ENCODE measurements at places on chromosomes 16 and 17.

DNA sequence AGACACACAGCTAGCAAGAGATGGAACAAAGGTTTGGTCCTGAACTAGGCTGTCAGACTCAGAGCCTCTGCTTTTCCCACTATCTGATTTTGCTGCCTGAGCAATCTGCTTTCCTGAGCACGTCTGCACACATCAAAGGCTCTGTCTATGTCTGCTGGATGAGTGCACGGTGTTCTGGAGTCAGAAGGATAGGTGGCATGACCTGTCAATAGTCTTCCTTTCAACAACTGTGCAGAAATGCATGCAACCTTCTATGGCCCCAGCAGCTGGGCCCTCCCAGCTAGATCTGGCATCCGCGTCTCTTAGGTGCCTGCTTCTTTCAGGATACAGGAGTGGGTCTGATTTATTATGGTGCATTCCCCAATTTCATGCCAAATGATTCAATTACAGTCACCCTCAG is 138.3 kb downstream of the UTP18 start:
- no peak for DNase-seq

DNA sequence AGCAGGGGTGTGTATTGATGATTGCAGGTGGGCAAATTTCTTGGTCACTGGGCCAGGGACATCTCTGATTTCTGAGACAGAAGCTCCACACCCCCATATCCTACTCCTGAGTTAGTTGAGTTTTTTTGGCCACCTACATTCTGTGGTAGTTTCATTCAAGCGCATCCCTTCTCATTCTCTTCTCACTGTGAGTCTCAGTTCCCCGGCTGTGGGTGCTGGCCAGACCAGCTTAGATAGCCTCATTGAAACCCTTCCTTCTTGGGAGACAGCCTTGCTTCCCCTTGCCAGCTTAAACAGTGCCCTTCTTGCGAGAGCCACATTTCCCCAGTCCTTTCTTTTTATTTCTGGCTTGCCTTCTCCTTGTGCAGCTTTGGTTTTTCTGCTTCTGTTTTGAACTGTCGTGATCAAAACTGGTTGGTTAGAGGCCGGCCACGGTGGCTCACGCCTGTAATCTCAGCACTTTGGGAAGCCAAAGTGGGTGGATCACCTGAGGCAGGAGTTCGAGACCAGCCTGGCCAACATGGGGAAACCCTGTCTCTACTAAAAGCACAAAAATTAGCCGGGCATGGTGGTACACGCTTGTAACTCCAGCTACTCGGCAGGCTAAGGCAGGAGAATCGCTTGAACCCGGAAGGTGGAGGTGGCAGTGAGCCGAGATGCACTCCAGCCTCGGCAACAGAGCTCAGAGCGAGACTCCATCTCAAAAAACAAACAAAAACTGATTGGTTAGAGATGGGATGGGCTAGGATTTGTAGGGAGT is 2.8 kb downstream of the GPT2 start:
- DNase-seq: no peak

DNA sequence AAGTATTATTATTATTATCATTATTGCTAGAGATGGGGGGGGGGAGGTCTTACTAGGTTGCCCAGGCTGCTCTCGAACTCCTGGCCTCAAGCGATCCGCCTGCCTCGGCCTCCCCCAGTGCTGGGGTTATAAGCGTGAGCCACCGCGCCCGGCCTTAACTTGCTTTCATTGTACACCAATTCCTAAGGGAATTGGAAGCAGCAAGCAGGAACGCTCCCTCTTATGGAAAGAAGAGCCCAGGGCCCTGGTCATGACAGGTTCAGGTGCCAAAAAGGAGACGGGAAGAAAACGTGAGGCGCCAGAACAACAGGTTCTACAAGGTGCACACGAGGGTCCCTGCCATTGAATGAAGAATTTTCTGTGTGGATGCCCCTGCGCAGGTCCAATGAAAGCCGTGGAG is 540 bp upstream of the RPL38 start:
- DNase-seq: no peak

- no peak for DNase-seq
Measured at GRCh38 chr16:1794221-1794871, 841 bp upstream of the IGFALS start.

DNA sequence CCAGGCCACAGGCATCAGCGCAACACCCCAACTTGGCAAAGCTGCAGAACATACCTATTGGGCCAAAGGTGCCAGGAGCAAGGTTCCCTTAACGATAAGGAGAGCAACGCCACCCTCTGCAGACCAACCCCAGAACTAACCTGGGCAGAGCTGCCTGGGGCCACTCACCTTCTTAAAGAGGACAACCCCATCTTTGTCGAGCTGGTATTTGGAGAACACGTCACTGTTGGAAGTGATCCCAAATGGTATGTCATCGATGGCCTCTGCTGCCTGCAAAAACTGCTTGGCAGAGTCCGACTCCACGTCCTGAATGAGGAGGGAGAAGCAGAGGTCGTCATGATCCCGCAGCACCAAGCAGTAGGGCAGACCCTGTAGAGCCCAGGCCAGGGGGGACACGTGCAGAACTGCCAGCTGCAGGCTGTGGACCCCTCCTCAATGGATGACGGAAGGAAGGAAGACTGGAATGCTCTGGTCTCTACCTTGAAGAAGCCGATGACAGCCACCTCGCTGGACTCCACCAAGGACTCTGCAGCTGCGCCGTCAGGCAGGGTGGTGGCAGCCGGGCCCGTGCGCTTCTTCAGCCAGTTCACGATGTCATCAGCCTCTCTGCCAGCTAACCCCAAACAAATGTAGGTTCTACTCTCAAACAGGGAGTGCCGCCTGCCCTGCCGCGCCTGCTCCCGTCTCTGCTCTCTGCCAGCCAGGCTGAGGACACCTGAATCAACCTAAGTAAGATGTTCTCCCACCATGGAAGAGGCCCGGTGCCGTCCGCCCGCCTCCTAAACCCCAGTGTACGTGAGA is 5.2 kb downstream of the P4HB start:
- peak; percentile 40 for DNase-seq

DNA sequence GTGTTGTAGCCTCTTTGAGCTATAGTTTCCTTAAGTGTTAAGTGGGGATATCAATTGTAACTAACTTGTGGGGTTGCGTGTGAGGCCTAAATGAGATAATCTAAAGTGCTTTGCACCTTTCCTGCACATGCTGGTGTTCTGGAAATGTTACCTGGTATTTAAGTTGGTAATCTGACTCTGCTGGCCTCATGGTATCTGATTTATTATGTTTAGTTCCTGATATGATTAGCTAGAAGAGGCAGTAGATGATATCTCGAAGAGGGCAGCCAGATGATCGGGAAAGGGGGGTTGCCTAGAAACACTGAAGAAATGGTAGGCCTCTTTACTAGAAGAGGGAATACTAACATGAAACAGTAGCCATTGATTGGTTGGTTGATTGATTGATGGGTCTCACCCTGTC is 65.4 kb upstream of the CLEC18A start:
- DNase-seq: no peak

- DNase-seq: no peak
Measured at GRCh38 chr17:3033248-3033640, 30.2 kb downstream of the OR1D5 start.

DNA sequence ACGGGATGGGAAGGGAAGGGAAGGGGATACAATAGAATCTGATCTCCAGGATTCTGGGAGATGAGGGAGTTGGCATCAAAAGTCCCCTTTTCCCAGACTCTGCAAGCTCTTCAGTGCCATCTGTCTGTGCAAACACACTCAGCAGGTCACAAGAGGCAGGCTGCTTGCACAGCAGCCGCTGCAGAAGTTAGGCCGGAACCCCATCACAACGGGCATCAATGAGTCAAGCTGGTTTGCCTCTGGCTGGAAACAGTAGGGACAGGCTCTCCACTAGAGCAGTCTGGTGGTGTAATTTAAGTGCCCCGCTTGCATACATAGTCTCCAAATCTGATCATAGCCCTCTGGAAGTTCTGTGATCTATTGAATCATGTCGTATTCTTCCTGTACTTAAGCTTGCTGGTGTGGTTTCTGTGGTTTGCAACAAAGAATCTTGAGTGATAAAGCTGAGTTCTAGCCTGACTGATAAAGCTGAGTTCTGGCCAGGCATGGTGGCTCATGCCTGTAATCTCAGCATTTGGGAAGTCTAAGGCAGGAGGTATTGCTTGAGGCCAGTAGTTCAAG is 33.7 kb upstream of the KDM8 start:
- DNase-seq: no peak

DNA sequence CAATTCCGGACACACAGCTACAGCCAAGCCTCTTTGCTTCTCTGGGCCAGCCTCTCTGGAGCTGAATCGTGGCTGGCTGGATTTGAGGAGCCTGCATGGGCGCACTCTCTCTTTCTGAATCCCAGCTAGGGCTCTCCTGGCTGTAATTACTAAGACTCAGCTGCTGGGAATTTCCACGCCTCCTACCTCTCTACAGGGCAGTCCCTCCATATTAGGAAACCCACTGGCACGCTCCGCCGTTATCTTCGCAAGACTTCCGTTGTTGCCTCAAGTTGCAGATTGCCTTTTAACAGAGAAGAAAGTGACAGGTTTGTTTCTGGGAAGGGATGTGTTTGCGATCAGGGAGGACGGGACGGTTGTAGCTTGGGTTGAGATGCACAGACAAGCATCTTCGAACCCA is 188.4 kb upstream of the NLRP1 start:
- no peak for DNase-seq

- no peak for DNase-seq
Measured at GRCh38 chr16:1876468-1876867, 4.5 kb upstream of the MEIOB start.

DNA sequence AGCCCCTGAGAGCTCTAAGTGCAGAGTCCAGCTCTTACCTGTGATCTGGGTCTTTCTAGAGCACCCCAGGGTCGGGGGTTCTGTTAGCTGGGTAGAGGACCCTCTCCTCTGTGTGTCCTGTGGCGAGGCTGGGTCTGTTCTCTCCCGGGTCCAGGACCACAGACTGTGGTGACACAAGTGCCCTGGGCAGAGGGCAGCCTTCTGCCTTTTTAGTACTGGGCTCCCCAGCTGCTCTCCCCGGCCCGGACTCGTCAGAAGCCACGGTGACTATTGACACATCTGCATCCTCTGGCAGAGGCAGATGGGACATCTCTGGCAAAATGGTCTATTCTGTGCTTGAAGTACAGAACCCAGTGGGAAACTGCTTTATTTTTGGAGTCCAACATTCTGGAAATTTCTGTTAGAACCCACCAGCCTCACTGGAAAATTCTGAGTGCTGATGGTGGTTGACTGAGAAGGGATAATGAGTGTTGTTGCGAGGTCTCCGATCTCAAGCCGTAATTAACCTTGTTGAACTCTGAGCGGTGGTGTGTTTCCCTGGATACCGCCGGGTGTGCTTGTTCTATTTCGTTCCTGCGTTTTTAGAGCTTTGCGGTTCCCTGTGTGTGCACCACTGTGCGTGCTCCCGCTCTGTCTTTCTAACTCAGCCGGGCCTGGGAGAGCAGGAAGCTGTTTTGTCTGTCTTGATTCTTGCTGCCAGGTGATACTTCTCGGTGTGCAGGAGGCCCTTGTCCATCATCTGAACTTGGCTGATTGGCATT is 26.0 kb upstream of the NUDT16L1 start:
- DNase-seq: no peak

DNA sequence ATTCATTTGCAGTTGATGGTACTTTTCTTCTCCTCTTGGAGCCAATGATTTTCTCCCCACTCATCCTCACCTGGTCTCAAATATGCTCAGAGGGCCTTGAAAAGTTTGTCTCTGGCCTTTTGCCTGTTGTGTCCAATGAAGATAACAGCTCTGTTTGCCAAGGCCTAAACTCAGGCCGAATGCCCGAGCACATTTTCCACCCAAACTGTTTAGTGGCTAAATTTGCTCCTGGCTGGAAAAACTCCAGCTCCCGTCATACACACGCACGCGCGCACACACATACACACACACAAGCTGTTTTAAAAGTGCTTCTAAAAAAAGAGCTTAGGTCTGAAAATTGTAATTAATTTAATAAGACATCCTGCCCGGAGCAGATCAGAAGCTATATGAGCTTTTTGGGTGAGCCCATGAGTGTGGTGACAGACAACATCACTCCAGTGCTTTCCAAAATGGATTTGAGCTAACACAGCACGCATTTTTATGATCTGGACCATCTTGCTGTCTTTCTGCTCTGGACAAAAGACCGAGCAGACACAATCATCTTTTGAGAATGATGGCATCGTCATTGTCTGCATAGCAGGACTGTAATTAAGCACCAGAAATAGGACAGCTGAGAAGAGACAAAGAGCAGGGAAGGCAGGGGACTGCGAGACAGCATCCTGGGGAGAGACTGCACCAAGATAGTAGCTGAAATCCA is 48.9 kb downstream of the IRX6 start:
- no peak for DNase-seq

GRCh38 chr17:41539979-41540701 is 12.0 kb upstream of the KRT19 start:
- no peak for DNase-seq

DNA sequence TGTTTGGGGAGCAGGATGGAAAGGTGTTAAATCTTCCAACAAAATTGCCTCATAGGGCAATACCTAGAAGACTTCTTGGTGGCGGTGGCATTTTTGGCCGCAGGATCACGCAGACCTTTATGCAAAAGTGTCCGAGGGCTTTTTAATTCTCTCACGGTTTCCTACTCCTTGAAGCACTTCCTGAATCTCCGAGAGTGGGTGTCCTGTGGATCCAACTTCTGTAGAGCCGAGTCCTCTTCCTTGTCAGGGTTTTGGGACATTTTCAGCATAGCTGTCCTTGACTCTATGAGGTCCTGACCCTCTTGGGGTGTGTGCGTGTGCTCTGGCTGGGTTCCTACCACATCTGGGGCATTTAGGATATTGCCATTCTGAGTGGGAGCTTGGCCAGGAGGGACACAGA is 31.7 kb downstream of the IL21R start:
- no peak for DNase-seq

Measured in hematopoietic multipotent progenitor cell treated with erythropoietin and hydrocortisone succinate and interleukin-3 and kit ligand, for 15 days (in vitro differentiated cells).